GM18507 (cell line): ENCODE measurements at places on chromosomes 2 and 18.
A peak's percentile ranks its signal among the peaks of the same experiment; 100 is the strongest.

DNA sequence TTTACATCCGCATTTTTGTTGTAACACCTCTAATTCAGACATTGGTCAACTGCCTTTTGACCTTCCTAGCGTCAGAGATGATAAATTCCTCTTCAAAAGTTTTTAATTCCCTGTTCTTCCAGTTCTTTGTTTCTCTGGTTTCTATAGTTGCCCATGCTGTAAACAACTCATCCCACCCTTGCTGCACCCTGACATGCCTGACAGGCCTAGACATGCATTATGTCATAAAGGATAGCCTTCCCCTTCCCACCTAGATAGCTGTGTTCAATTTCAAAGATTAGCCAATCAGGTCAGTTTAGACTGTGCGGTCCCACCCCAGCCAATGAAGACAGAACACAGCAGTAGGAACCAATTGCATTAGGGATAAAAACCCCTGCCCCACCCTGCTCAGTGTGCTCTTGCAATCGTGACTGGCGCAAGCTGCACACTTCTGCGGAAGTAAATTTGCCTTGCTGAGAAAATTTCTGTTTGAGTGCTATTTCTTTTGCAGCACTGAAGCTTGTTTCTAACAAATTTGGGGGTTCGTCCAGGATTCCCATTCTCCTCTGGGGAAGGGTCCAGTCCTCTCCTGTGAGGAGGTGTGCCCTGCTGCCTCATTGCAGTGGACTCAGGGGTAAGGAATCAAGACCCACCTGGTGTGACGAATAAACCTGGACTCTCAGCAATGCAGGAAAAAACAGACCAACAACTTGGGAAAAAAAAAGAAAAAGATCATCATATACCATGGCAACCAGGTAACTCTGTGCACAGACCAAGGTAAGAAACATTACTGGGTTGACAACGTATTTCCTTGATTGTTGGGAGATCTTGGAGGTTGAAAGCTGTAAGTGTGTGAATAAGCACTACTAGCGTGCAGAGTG lies 9.1 kb upstream of the SAP130 start:
- no peak for DNase-seq

- DNase-seq = no peak
These were observed 85.4 kb upstream of the ZEB2 start for GRCh38 chr2:144605231-144605840.

GRCh38 chr2:198913394-198914152 lies 544.2 kb downstream of the SATB2 start:
- peak; percentile 37 for DNase-seq

DNA sequence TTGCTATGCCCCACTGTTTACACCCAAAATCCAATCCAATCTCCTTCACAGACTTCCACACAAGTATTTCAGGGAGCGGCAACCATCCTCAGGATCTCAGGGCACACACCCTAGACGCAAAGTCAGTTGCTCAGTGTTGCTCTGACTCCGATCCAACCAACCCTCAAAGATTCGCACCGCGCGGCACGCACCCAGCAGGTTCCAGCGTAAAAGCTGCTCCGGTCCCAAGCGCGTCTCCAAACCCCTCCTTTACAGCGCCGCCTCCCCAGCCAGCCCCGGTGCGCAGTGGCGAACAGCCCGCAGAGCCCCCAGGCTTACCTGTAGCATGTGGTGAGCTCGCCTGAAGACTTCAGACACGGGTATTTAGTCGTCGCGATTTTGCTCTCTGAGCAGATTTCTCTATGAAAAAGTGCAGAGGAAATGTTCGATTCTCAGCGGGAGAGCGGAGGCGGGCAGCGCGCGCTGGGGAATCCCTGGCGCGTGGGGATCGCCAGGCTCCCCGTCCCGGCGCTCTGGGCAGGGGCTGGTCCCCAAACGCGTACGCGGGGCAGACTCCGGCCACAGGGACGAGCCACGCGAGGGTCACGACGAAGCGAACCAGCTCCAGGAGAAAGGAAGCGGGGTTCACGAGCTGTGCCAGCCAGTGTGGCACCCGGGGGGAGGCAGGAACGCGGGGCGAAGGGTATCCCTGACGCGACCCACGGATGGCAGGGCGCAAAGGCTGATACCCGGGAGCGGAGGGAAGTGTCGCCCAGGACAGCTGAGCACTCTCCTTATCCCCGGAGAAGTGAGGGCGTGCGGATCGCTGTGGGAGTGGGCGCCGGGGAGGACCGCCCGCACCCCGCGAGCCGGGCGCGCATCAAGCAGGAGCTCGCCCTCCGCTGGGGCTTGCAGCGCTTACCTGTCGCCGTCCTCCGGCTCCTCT lies 650 bp downstream of the CCBE1 start:
- no peak for DNase-seq

DNA sequence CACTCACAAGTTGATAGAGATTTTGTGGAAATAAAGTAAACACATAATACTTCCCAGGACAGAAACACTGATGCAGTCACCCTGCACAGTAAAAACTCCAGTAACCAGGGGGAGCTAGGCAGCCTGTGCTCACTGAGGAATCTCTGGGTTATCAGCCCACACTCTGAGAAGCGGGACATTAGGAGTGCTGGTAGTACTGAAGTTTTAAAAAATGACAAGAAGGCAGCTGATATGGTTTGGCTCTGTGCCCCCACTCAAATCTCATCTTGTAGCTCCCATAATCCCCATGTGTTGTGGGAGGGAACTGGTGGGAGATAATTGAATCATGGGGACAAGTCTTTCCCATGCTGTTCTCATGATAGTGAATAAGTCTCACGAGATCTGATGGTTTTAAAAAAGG lies 31.4 kb downstream of the KCTD1 start:
- no peak for DNase-seq

GRCh38 chr2:27255660-27256059 lies 7.2 kb downstream of the SLC30A3 start:
- no peak for DNase-seq

DNA sequence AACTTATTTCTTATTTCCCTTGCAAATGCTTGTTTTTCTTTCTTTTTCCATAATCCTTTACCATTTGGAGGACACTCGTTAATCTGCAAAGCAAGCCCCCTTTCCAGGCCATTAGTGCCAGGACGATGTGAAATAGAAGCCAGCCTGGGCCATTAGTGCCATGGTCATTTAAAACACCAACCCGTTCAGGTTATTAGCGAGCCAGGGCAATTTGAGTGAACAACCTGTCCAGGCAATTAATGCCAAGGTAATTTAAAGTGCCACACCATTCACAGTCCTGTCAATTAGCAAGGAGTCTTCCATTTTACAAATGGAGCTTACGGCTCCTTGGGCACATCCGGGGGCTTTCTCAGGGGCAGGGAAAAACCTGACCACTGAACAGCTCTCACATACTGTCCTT lies 370.6 kb downstream of the HRH4 start:
- no peak for DNase-seq

DNA sequence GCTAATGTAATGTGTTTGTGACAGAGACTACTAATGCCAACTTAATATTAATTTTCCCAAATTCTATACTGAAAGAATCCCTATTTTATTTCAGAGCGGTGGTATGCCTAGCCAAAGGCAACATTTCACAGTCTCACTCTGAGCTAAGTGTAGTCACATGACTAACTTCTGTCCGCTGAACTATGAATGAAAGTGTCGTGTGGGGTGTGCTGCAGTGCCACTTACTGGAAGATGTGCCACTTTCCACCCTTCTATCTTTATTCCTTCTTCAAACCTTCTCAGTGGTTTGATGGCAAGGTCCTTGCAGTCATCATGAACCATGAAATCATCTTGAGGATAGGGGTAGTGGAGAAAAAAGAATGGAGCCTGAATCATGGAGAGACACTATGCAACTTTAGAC lies 47.3 kb upstream of the C1D start:
- DNase-seq = no peak
